ENCODE measurements at places on chromosomes 7 and 10.

DNA sequence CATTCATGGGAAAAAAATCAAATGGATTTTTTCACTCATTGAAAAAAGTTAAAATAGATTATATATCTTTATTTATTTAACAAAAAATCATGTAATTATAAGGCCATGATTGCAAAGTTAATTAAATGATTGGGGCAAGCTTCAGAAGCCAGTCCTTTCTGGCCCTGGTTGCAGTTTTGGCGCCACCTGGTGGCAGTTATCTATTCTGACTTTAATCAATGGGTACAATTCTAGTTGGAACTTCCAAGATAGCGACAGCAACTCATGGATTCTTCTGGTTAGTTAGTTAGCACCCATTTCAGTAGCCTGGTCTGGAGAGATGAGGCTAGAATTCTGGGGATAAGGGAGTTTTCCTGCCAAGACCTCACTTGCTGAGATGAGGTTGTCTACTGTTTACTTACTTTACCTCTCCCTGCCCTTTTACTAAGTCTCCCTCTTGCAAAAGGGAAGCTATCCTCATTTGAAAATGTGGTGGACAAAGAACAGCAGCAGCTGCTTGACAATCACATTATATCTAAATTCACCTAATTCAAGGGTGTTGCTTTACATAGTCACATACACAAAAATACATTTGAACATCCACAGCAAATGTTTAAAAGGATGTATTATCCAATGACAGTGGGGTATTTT, 42.3 kb downstream of the NOC3L start:
- peak; percentile 28 for DNase-seq

DNA sequence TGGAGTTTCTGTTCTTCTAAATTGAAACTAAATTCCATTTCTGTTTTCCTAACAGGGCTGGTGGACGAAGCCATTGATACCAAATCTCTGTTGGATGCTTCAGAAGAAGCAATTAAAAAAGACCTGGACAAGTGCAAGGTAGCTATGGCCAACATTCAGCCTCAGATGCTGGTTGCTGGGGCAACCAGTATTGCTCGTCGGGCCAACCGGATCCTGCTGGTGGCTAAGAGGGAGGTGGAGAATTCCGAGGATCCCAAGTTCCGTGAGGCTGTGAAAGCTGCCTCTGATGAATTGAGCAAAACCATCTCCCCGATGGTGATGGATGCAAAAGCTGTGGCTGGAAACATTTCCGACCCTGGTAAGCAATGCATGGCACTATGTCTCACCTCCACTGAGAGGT, 45.6 kb downstream of the AP3M1 start:
- DNase-seq, result no peak

DNA sequence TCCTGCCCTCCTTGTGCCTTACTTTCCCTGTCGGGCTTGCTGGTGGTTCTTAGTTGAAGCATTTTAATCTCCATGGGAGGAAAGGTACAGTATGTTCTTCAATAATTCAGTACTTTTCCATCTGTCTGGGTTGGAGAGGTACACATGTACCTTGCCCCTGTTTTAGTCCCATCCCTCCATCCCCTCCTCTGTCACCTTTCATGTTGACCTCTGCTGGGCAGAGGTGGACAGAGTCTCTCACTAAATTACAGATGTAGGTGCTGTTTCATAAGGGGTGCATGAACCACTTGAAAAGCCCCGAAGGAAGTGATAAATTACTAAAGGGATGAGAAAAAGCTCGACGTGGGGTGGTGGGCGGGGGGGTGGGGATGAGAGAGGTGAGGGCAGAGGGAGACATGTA, 5.4 kb downstream of the AGFG2 start:
- DNase-seq, result no peak

DNA sequence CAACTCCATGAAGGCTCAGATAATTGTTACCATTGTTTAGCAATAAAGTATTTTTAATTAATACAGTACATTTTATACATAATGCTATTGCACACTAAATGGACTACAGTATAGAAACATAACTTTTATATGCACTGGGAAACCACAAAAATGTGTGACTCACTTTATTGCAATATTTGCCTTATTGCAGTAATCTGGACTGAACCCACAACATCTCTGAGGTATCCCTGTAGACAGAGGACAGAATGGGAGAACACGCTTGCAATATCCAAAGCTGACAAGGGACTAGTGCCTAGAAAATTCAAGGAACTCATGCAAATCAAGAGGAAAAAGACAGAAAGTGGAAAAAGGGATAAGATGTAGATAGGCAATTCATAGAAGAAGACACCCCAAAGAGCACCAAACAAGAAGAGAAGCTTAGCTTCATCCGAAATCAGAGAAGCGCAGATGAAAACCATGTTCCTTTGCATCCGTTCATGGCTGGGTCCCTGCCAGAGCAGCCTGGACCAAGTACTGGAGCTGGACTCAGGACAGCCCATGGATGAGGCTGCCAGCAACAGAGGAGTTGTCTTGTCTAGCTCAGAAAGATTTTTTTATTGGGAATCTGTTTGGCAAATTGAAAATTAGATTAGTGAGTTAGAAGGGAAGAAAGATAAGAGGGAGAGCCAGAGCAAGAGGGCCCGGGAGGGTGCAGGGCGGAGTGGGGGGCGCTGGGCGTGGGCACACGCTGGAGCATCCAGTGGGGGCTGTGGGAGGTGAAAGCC, 16.0 kb upstream of the GALNTL5 start:
- DNase-seq, result no peak
